AG04449 (cell line): ENCODE measurements at places on chromosomes 7 and 10.

DNA sequence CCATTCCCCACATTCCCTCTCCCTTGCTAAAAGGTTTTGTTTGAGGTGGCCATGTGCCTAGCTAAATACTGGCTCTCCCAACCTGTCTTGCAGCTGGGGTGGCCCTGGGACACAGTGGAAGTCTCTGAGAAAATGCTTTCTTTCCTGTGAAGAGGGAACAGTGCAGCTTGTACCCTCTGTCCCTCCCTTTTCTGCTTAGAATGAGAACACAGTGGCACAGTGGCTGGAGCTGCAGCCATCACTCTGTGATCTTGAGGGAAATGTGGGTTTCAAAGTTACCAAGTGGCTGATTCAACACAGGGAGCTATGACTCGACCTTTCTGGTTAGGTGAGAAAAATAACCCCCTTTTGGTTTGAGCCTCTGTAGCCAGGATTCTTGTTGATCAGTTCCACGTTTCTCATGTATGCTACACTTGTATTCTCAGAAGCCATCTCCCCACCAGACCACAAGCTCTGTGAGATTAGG lies 62.7 kb upstream of the CARD11 start:
- DNase-seq: no peak

DNA sequence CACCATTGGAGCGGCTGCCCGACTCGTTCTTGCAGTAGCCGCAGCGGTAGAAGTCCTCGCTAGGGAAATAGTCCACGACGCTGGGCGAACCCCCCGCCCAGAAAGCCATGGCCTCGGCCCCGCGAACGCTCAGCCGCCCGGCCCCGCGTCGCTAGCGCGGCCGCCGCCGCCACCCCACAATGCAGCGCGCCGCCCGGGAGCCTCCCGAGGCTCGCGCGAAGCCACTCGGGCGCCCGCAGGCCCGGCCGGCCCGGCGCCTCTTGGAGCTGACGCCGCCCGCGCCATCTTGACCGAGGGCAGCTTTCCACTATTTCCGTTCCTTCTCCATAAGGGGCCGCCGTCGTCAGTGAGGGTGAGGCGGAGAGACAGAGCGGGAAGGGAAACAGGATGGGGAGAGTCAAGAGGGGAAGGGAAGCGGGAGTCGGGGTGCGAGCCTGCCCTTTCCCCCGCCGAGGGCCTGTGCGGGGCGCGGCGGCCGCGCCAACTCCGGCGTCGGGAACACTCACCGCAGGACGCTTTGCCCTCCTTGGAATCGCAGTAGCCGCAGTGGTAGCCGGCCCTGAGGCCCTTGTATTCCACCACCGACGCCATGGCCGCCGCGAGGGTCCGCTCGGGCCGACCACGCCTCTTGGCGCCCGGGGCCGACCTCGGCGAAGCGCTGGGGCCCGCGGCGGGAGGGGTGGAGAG lies at the start of gene ATE1:
ATE1 (minus strand) TSS at position 191 of the 687 bp plus-strand sequence; CDS start at position 109, 82 bp downstream.
- DNase-seq: peak; percentile 36

- peak; percentile 29 for DNase-seq
Measured at GRCh38 chr10:90326498-90327267, 531.2 kb downstream of the HTR7 start.

GRCh38 chr10:33196377-33196706 lies 138.1 kb downstream of the NRP1 start:
- no peak for DNase-seq

DNA sequence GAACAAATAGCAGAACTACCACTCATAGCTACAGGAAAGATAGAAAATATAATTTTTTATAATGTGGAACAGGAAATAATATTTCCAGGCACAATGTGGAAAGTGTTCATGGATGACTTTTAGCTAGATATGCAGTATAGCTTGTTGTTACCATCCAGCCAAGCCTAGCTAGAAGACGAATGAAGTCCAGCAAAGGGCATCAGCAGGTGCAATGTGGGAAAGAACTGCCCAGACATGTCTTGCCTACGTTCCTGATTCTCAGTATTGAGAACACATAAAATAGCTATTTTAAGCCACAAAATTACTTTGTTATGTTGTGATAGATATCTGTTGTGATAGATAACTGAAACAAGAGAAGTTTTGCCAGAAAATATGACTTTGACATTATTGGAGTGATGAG lies 1690.0 kb upstream of the LRRTM3 start:
- DNase-seq: no peak

GRCh38 chr7:24948739-24949138 lies 31.2 kb downstream of the OSBPL3 start:
- no peak for DNase-seq

- DNase-seq: no peak
Measured at GRCh38 chr10:132212816-132213215, 26.1 kb downstream of the DPYSL4 start.

GRCh38 chr10:110802551-110803238 lies 69.0 kb upstream of the PDCD4 start:
- peak; percentile 60 for DNase-seq

- DNase-seq: no peak
Measured at GRCh38 chr10:95096143-95096542, 26.8 kb upstream of the CYP2C8 start.

GRCh38 chr7:47730142-47730541 lies 148.2 kb upstream of the TNS3 start:
- no peak for DNase-seq

- no peak for DNase-seq
Measured at GRCh38 chr10:128971374-128972035, 495.5 kb upstream of the MGMT start.

DNA sequence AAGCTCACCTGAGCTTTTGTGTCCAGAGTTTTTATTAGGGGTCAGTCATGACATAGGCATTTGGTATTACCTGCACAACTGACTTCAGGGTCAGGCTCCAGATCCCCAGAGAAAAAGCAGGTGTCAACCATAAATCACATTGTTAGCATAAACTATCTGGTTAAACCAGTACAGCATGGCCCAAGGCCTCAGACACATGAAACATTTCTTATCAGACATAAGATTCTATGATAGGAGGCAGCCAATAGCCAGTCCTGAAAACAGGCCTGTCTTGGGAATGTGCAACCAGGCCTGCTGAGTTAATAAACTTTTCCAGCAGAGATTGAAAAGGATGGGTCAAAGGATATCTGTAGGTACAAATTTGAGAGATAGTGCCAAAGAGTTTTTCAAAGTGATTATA lies 116.1 kb downstream of the TPST1 start:
- DNase-seq: no peak

DNA sequence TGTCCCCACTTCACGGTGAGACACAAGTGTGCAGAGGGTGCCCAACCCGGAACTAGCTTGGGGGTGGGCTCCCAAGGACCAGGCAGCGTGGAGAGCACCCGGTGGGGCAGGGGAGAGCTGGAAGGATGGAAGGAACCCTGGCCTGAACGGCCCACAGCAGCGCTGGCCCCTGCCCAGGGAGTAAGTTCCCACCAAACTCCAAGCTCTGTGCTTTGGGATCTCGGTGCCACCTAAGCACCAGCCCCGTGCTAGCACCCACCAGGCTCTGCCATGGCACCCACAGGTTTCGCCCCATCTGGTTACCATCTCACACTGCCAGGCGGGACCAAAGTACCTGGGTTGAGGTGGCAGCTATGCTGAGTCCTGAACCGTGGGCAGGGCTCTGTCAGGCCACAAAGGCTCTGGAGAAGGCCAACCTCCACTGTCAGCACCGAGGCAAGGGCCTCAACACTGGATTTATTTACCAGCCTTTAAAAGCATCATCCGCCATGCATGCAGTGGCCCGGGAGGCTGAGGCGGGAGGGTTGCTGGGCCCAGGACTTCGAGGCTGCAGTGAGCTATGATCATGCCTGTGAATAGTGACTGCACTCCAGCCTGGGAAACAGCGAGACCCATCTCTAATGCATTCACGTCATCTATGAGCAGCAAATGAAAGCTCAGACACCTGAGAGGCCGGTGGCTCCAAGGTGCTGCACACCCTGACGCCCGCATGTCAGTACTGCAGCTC lies 16.0 kb downstream of the GPER1 start:
- no peak for DNase-seq

- peak; percentile 70 for DNase-seq
Measured at GRCh38 chr10:58017719-58018367, 249.9 kb downstream of the IPMK start.

DNA sequence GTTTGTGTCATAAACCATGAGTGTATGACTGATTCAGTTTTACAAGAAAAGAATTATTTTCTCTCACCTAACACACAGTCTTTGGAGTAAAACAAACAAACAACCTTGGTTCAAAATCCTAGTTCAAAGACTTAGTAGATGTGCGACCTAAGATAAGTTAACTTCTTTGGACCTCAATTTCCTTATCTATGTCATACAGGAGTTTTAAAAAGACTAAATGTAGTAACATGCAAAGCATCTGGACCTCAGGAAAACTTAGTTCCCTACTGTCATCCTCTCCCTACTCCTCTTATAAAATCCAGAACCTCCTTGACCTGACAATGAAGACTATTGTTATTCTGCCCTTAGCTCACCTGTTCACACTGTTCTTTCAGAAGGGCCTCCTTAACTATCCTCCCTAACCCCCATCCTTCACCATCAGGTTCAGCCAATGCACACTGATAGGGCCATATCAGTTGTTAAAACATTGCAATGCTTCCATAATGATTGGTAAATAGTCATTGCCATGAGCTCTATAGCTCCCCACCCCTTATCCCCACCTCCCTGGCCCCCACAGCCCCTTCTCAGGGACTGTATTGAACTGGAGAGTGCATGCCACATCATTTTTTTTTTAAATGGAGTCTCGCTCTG lies 28.8 kb upstream of the CCNJ start:
- DNase-seq: no peak

DNA sequence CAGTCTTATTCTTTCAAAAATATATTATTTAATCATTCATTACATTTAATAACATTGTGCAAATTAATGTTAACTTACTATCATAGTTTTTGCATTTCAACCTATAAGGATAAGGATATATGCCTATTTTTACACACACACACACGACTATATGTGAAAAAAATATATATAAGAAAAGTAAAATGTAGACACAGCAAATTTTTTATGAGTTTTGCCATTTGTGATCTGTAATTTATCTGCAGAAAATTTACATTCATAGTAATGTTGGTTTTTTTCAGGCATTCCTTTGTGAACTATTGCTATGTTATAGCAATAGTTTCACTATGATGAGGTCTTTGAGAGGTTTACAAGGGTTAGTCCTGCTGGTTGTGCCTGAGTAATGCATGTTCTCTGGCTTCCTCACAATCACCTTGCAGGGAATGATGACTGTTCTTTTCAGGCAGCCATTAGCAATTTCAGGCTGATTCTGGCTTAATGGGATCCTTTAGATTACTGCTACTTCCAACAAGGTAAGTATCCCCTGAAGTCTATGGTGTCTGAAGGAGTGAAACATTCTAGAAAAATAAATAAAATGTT lies 183.7 kb upstream of the CDK1 start:
- DNase-seq: no peak

GRCh38 chr7:114708646-114709045 lies 213.2 kb upstream of the MDFIC start:
- DNase-seq: no peak

DNA sequence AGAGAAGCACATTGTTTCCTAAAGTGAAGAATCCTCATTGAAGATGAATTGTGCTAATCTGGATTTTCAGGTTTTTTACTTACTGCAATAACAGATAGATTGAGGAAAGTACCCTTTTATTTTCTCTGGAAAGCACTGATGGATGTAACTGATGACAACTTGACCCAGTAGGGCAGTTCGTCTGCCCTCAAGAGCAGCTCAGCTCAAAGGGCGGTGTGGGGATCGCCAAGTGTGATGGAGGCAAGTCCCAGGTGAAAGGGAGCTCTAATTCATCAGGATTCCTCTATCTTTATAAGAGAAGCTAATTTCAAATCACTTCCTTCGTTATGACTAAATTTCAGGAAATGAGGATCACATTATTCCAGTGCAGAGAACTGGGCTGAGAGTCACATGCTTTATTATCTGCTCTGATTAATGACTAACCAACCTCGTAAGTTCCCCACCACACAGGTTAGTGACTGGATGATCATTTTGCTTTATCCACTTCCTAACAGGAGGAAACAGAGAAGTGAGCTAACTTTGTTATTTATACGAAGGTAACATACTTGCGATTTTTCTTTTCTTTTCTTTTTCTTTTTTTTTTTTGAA lies 98.8 kb downstream of the PFKFB3 start:
- no peak for DNase-seq

DNA sequence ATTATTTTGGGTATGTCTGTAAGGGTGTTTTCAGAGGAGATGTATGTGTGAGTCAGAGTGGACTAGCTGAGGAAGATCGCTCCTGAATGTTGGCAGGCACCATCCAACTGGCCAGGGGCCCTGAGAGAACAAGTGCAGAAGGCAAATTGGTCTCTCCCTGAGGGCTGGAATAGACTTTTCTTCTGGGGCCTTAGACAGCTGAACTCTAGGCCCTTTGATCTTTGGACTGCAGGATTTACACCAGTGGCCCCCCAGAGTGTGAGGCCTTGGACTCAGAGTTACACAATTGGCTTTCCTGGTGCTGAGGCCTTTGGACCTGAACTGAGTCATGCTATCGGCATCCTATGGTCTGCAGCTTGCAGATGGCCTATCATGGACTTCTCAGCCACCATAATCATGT lies 217.2 kb downstream of the REEP3 start:
- DNase-seq: no peak
